Activated CD8-positive, alpha-beta memory T cell treated with anti-CD3 and anti-CD28 coated beads, Interleukin-2, amount 50 U/mL, for 48 hours (primary cell): ENCODE measurements at places on chromosomes 5 and 9.

DNA sequence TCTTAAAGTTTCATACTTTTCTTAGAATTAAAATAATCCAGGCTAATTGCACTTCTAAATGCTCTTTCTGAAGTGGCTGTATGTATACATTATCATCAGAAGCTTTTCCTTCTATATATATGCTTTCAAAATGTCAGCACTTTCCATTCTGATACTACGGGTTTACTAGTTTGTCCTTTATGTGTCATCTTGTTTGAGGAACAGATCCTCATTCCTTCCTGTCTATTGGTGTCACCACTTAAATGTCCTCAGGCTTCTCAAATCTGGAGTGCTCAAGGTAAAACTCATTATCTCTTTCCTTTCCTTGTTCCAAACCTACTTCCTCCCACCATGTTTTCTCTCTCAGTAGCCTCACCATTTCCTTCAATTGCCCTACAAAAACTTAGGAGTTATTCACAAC, 236.3 kb downstream of the CSNK1G3 start:
- no peak for DNase-seq

GRCh38 chr5:172403817-172404216, 50.5 kb downstream of the SH3PXD2B start:
- no peak for DNase-seq

DNA sequence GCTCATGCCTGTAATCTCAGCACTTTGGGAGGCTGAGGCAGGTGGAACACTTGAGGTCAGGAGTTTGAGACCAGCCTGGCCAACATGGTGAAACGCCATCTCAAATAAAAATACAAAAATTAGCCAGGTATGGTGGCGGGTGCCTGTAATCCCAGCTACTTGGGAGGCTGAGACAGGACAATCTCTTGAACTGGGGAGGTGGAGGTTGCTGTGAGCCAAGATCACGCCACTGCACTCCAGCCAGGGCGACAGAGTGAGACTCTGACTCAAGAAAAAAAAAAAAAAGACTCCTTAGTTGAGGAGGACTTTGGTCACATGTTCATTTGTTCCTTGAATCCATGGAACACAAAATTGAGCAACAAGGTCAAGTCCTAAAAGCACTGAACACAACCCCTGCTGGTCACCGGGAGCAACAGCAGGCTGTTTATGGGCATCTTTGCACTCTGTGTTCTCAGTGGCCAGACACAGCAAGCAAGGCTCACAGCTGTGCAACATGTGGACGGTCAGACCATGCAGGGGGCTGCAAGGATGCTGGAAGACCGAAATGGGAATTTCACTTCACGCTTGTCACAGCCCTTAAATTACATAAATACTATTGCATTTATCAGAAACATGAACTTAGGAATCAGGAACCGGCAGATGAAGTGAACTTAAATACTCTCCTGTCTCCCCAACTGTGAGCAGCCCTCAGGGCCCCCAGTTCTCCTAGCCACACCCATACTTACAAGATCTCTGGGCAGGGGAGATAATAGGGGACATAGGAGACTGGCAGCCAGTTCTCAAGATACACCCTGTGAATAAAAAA, 2.8 kb downstream of the GBGT1 start:
- no peak for DNase-seq

DNA sequence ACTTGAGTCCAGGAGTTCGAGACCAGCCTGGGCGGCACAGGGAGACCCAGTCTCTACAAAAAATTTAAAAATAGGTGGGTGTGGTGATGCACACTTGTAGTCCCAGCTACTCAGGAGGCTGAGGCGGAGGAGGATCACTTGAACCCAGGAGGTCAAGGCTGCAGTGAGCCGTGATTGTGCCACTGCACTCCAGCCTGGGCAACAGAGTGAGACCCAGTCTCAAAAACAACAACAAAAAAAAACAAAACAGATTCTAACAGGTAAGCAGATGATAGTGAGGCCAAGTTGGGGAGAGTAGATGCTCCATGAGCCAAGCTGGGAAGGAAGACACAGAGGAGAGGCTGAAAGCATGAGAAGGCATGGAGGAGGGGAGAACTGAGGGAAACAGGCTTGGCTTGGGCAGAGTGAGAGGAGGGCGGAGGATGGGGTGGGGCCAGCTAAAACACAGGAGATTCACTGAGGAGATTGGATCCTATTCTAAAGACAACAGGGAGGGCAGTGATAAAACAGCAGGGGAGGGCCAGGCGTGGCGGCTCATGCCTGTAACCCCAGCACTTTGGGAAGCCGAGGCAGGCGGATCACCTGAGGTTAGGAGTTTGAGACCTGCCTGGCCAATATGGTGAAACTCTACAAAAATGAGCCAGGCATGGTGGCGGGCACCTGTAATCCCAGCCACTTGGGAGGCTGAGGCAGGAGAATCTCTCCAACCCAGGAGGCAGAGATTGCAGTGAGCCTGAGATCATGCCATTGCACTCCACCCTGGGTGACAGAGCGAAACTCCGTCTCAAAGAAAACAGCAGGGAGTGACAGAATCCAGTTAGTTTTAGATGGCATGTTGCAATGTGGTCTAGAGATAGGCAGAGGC, 8.4 kb downstream of the RPS14 start:
- DNase-seq: no peak

- no peak for DNase-seq
These were observed 3.1 kb upstream of the AHRR start for GRCh38 chr5:318341-318897.

GRCh38 chr5:102927007-102927406, 171.9 kb downstream of the PAM start:
- DNase-seq: no peak
